ENCODE measurements at places on chromosomes 2 and 18.

- no peak for DNase-seq
These were observed 687.7 kb downstream of the ARHGAP15 start for GRCh38 chr2:143816916-143817315.

- DNase-seq: no peak
These were observed 104.0 kb downstream of the PTPRM start for GRCh38 chr18:7671105-7671504.

- DNase-seq: no peak
These were observed 49.1 kb upstream of the CABYR start for GRCh38 chr18:24089515-24090337.

DNA sequence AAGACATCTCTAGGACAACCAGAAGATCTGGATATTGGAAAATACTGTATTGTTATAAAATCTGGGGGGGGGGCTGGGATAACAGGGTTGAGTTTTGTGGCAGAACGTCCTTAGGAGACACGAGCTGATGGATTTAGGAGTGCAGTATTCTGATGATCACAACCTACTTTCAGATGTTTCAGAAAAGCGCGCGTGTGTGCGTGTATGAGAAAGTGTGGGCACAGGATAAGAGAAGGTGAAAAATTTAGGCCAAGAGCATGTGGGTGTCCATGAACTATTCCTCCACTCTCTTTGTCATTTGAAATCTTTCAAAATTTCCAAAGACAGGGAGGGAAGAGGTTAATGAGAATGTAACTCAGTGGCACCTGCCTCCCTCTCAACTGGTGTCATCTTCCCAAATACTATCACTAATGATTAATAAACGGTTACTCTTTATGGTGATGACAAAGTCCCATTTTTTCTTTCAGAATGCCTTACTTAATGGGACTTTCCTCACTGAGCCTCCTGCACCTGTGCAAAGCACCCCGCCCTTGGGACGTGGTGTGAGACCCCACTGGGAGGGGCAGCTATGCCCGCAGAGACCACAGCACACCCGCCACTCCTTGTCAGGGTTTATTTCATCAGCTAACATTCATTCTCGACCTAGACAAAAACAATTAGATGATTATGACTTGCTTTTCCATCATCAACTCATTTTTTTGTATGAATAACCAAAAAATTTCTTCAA, 53.6 kb downstream of the HS6ST1 start:
- DNase-seq: no peak

DNA sequence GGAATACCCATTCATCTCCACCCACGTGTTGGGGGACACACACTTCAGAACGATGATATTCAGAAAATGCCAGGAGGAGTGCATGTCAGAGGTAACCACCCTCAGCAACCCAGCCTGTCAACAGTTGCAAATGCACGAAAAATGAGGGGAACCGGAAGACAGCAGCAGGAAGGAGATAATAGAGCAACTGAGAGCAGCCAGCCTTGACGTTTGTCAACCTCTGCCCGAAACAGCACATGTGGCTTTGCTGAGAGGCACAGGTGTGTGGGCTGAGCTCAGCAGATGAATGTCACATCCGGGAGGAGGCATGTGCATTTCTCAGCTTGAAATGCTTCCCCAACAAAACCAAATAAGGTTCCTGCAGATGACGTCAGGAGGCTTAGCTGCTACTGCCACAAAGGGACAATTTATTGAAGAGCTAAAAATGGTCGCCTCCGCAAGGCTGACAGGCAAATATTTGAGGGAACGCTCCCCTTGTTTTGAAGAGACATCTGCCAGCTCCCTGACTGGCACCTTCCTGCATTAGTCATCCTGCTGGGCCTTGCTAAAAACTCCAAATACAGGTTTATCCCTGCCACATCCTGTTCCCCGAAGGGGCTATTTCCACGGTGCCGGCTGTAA, 419.0 kb downstream of the NBAS start:
- DNase-seq: no peak

- DNase-seq: no peak
These were observed 9.0 kb upstream of the NBAS start for GRCh38 chr2:15570104-15570503.

DNA sequence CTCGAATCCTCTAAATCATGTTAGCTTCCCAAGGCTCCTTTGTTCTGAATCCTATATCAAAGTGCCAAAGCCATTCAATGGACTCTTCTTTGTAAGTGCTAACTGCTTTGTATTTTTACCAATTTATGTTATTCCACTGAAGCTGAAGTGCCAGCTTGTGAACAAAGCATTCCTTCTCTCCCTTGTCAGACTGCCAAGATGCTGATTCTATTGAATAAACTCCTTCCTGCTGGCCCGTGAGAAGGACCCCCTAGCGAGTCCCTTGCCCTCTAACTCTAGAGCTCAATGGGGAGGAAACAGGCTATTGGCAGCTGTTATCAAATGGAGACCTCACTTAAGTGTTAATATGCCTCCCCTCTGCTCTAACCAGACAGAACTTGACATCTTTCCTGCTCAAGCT, 1097.9 kb upstream of the CNTNAP5 start:
- peak; percentile 87 for DNase-seq

DNA sequence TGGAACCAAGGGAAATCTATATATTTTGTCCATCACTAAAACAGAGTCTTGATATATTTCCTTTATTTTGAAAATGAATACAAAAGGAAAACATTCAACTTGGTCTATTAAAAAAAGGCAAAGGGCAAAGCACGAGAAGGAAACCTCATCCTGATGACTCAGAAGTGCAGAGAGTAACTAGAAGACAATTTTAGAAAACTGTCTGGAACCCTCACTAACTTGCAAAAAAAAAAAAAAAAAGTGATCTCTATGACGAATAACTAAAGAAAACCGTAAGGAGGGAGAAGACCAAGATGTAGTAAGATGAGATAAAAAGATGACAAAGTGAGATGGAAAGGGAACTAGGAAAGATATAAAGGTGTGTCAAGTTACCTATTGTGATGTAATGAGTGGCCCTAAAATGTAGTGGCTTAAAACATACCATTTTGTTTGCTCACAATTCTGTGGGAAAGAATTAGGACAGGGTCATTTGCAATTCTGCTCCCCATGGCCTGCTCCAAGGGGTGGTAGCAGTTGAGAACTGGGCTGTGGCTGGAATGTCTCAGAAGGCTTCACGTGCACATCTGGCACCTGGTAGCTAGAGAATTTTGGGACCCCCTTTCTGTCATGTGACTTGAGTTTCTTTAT, 303.0 kb downstream of the DYSF start:
- DNase-seq: no peak

- no peak for DNase-seq
These were observed 774 bp upstream of the FZD7 start for GRCh38 chr2:202032846-202033316.

DNA sequence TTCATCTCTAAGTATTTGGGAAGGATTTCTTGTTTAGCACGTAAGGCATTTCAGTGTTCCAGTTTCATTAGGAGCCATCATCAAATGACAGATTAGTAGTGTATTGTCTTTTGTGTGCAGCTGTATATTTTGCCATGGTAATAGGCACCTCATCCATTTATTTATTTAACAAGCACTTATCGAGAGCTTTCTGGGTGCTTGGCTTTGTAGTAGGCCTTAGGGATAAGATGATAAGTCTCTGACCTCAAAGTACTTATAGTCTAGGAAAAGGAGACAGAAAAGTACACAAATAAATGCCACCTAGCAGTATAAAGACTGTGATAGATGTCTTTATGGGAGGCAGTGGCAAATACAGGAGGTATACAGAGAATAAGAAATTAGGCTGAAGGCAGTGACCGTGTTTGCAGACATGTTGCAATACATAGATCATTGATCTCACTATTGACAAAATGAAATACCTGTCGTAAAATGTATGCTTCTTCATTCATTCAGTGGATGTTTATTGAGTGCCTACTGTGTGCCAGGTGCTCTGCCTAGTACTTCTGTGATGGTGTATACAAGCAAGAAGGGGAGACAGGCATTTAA, 265.9 kb downstream of the SETBP1 start:
- DNase-seq: no peak

DNA sequence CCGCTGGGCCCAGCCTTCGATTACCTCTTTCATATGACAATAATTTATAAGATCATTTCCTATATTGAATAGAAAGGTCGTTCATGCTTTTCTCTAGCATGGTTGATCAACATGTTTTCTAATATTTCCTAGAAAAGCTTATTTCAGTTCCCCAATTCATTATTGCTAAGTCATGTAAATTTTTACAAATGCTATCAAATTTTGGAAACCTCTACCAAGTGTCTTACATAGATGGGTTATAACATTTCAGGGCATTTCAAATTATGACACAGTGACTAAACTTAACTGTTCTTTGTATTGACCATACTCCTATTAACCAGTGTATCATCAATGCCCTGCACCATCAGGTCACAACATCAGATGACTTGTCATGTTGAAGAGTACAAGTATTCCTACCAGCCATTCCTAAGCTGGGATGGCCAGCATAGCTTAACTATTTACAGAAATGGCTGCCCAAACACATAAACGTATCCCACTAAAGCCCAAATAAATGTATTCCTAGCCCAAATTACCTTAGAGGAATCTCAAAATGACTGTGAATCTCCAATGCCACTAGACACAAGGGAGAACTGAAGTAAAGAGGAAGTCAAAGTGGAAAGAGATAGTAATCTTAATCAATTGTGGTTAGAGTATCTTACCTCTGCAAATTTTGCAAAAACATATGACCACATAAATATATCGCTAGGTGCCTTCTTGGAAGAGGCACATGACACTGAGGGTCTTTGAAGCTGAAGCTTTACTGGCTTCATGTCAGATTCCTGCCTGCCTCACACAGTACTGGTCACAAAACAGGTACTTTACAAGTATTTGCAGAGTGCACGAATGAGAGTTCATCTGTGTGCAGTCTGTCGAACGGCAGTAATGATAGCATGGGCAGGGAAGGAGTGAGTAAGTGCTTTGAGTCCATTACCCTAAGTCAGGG, 87.3 kb upstream of the TLK1 start:
- no peak for DNase-seq

GRCh38 chr2:907706-908105, 42.9 kb upstream of the SNTG2 start:
- no peak for DNase-seq

- DNase-seq: no peak
These were observed 194.7 kb downstream of the RND3 start for GRCh38 chr2:150292807-150293206.

DNA sequence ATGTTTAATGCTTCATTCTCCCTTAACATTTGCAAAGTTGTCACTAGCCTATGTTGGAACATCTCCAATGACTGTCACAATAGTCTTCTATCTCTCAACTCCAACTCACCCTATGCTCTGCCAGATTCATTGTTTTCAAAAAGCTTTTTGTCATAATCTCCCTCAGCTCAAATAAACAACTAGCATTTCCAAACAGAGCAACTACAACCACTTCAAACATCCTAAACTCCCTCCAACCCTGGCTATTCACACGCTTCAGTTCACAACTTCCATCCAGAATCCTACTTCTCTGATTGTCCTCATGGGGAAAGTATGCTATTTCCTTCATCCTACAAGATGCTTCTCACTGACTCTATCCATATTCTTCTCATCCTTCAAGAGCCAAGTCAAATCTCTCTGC, 139.2 kb upstream of the VRK2 start:
- DNase-seq: no peak

- no peak for DNase-seq
These were observed 268.1 kb upstream of the CXCR4 start for GRCh38 chr2:136386046-136386445.

GRCh38 chr2:196372811-196373664, 201.7 kb upstream of the STK17B start:
- DNase-seq: no peak

DNA sequence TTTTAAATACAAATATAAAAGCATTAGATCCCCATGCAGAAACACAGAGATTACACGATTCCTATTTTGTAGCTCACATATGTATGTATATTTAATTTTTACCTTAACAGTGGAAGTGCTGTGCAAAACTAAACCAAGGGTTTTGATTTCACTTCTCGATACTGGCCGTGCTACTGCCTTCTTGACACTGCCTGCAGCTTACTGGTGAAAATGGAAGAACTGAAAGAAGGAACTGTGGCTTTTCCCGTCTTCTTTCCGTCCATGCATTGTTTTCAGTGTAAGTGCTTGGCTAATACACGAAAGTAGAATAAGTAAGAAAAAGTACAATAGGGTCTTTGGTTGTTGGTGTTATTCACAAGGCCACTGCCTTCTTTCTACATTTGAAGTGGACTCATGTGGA, 129.5 kb downstream of the NDUFA10 start:
- no peak for DNase-seq

GRCh38 chr2:84896567-84896966, 8.9 kb upstream of the TMSB10 start:
- no peak for DNase-seq

DNA sequence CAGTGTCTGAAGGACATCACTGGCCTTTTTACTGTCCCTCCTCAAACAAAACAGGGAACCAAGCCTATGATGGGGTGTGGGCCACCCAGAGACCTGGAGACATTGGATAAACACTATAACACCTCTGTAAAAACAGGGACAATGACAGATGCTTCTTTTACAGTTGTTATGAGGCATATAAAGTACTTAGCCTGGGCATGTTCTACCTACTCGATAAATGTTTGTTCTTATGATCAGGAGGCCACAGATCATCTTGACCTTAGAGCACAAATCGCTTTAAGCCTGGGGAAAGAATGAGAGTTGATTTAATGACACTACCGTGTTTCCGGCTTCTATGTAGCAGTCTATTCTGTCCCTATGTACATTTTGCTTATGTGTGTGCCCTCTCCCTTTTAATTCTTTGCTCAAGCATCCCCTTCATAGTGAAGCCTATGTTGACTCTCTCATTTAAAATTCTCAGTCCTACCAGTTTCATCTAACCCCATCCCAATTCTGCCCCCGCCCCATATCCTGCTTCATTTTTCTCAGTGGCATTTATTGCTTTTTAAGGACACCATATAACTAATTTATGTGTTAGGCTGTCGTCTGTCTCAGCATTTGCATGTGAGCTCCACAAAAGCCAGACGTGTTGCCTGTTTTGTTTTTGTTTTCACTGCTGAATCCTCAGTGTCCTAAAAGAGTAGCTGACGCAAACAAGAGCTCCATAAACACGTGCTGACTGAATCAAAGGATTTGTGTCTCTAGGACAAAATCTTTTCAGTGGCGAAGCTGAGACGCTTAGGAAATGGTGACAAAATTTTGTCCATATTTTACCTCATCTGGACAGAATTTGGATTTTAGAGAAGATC, 182.3 kb upstream of the ST6GAL2 start:
- no peak for DNase-seq

- DNase-seq: no peak
These were observed 7.6 kb downstream of the ITM2C start for GRCh38 chr2:230872151-230872967.

DNA sequence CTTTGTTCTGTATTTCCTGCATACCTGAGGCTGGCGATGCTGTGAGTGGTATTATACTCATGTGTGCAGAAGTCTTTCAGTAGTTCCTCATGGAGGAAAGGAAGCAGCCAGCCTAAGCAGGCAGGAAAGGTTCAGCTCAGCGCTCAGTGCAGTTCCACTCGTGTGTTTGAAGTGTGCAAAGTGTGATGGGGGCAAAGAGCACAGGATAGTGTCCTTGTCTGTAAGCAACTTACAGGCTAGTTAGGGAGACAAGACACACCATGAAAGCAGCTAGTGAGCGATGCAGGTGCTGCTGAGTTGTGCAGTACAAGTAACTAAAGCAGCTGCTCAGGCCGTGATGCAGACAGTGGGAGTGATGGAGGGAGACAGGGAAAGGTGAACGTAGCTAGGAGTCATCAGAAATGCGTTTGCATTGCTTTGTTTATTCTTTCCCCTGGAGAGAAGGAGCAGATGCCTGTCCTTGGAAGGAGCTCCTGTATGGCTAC, 146.2 kb downstream of the LDLRAD4 start:
- no peak for DNase-seq
